8988T (cell line): ENCODE measurements at places on chromosomes 11 and 22.

DNA sequence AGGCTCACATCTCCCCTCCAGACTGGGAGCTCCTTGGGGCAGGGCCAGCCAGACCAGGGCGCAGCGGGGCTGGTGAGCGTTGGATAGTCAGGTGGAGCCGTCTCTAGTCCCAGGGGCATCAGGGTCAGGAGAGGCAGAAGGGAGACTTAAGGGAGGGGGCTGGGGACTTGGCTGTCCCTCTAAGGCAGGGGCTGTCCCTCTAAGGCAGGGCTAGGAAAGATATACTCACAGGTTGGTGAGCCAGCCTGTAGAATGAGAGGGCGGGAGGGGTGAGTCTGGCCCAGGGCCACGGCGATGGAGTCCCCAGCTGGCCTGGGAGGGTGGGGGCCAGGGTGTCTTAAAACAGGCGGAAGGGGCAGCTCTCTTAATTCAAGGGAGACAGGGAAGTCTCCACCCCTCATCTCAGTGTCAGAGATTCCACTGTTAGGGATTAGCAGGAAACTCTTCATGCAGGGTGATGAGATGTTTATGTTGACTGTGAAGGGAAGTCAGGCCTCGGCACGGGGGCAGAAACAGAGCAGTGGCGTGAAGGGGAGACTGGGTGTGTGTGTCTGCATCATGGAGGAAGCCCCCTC is 11.3 kb downstream of the P2RY2 start:
- no peak for DNase-seq

- no peak for DNase-seq
Measured at GRCh38 chr11:114304969-114305368, 8.8 kb downstream of the NNMT start.

DNA sequence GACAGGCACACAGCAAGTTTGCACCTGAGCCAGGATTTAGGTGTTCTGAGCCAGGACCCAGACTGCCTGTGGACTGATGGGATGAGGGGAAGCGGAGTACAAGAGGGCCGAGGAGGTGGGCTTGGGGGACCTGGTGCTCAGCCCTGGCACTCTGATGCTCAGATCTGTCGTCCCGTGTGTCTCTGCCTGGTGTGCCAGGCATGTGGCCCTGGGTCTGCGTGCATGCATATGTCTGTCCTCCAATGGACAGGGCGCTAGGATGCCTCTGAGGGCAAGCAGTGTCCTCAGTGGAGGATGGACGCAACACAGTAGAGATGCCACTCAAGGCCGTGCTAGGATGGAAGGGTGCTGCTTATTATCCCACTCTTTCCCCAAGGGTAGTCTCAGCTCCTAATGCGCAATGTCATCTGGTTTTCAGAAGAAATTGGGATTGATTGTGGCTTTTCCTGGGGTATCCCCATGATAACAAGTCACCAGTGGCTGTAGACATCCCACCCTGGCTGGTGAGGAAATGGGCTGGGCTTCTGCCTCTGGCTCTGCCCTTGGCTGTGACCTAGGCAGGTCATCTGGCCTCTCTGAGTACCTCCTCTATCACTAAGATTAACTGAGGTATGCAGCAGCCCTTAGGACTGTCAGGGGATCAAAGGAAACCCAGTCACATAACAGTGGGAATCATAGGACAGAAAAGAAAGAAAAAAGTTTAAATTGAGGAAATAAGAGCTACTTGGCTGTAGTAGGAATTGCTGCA is 35.7 kb upstream of the SUSD2 start:
- DNase-seq = no peak

GRCh38 chr11:48168815-48169214 is 47.8 kb upstream of the OR4B1 start:
- no peak for DNase-seq

DNA sequence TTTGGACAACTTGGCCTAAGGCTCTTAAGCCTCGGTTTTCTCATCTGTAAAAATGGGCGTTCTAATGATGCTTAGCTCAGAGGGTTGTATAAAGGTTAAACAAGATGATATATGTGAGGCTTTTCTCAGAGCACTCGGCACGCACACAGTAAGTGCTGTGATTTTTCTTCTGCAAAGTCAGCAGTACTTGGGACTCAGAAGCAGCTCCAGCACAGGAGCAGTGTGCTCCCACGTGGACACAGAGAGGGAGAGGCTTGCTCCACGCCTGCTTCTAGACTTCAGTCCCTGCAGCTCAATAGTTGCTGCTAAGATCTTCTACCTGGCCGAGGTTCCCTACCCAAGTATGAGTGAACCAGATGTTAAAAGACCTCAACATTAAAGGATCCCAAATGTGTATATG is 39.9 kb upstream of the PHF21A start:
- no peak for DNase-seq

- no peak for DNase-seq
Measured at GRCh38 chr11:74837191-74837590, 88.5 kb downstream of the RNF169 start.

- DNase-seq = no peak
Measured at GRCh38 chr22:35947794-35948425, 80.7 kb downstream of the RBFOX2 start.

GRCh38 chr11:26914968-26915367 is 78.9 kb upstream of the FIBIN start:
- no peak for DNase-seq

DNA sequence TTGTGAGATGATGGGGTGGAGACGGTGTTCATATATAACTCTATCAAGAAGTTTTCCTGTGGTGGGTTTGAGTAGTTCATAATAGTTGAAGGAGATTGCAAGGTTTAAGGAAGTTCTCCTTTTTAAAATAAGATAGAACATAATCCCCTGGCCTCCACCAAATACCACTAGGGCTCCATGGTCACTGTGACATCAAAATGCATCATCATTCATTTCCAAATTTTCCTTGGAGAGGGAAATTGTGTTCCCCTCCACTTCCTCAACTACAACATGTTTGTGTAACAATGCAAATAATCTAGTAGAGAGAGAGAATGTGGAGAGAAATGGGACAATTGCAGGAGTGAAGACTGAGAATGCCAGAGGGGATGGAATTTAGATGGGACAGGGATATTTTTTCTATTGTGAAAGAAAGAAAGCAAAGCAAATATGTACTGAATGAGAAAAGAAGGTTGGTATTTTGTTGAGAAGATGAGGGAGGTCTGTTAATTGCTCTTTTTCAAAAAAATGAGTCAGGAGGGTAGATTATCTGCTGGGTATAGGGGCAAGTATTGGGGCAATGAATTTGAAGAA is 33.4 kb upstream of the ZBED5 start:
- DNase-seq = no peak

- DNase-seq = no peak
Measured at GRCh38 chr11:112440518-112440917, 179.9 kb upstream of the PLET1 start.

GRCh38 chr11:116600930-116601329 is 171.9 kb downstream of the BUD13 start:
- no peak for DNase-seq

DNA sequence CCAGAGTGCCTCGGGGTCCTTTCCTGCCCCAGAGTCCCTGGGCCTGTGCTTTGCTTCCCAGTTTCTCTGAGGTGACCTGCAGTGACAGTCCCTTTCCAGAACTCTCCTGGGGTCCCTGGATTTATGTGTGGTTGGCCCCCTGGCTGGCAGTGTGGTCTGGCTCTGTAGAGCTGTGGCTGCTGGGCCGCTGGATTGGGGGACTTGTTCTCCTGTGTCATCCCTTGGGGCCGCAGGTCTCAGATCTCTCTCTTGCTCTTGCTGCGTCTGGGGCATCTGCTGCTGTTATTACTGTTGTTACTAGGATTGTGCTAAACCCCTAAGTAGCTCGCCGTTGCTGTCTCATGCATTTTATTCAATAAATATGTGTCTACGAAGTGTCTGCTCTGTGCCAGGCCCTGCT is 31.9 kb downstream of the FAM83F start:
- no peak for DNase-seq
